Thymus (tissue), 14 donors: ENCODE measurements at places on chromosomes 5 and 9. TPM values are rescaled to one million over a fixed set of nuclear protein-coding genes. Genes with fewer than 3 reads are reported as not detected.

Gene DAB2IP
- 8.2 TPM for total RNA-seq

Gene FGD3
- total RNA-seq, result 35.7 TPM

Gene GNA14
- 0.47 TPM for total RNA-seq

Gene PCDHA9
- total RNA-seq, result not detected

Gene FLT4
- 1.0 TPM for total RNA-seq

Gene RNF180
- 0.52 TPM for total RNA-seq

Gene SLCO6A1
- 0.14 TPM for total RNA-seq

Gene MPDZ
- 5.1 TPM for total RNA-seq
